ENCODE measurements at places on chromosomes 12 and 14.

DNA sequence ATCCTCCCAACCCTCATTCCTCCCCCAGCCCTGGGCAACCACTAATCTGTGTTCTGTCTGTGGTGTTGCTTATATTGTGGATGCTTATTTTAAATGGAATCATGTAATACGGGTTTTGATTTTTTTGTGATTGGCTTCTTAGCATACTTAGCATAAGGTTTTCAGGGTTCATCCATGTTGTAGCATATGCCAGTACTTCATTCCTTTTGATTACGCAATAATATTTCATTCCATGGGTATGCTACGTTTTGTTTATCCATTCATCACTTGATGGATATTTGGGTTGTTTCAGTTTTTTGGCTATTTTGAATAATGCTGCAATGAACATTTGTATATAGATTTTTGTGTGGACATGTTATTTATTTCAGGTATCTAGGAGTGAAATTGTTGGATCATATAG lies 82.9 kb downstream of the TSPAN9 start:
- DNase-seq, result no peak

DNA sequence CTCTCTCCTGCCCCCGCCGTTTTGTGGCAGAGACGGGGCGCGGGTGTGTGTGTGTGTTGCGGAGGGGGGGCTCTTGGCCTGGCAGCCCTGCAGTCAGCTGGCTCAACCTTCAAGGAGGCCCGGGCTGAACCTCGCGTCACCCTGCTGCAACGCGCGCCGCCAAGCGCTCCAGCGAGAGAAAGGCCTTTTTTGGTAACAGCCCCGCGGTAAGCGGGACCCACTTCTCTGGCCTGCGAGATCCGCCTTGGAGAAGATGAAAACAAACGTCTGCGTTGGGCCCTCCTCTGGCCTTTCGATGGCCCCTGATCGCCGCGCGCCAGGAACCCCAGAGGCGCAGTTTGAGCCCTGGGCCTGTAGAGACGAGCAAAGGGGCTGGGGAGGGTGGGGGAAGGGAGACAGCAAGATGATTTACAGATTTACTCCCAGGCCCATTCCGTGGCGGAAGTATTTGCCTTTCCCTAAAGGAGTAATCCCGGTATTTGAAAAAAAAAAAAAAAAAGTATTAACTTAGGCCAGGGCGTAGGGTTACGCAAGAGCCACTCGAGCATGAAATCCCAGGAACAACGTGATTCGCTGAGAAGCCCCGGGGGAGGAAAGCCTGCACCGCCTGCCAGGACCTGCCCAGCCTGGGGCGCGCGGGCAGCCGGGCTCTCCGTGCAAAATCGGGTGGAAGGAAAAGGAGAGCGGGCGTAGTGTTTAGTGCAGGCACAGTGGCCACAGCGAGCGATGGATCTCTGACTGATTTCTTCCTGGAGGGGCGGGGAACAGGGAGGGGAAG lies 4.5 kb upstream of the IRF2BPL start:
- DNase-seq, result peak; percentile 59

- DNase-seq, result no peak
These were observed 1123.6 kb upstream of the SEL1L start for GRCh38 chr14:82657186-82657675.

- peak; percentile 28 for DNase-seq
These were observed 530 bp downstream of the APAF1 start for GRCh38 chr12:98645572-98646067.

GRCh38 chr12:121781998-121782979 lies 11.2 kb downstream of the RHOF start:
- peak; percentile 34 for DNase-seq

GRCh38 chr12:51622564-51622963 lies 31.5 kb downstream of the SCN8A start:
- no peak for DNase-seq

- peak; percentile 40 for DNase-seq
These were observed 4.5 kb upstream of the GMFB start for GRCh38 chr14:54493293-54493692.

- DNase-seq, result peak; percentile 97
These were observed at the start of gene ERGIC2 for GRCh38 chr12:29380536-29381523. Gene ERGIC2 (minus strand): TSS chr12:29381172. CDS start chr12:29371633, 9,539 bp downstream.

GRCh38 chr14:103140316-103141109 lies 17.3 kb downstream of the TNFAIP2 start:
- no peak for DNase-seq

DNA sequence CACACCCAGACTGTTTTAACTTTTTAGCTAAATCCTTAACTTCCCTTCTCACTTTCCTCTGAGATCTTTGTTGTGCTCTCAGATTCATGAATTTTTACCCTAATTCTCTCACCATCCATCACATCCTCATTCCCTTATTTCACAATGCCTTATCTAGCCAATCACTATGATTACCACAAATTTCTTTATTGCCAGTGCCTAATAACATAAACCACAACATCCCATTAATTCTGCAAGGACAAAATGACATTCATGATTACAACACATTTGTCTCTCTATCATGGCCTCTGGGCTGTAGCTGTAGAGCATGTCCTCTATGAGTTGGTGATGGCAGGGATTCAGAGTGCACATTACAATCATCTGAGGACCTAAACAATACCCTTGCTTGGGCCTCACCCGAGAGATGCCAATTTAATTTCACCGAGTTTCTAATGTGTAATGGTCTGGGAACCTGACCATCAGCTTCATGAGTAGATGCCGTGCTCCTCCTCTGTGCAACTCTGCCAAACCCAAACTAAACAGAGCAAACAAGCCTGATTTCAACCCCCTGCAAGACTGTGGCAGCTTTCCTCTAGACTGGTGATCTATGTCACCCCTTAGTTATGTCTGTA lies 99.3 kb downstream of the SPTSSA start:
- no peak for DNase-seq

GRCh38 chr12:43336962-43337555 lies 214.9 kb downstream of the ADAMTS20 start:
- DNase-seq, result no peak

GRCh38 chr12:41402801-41403200 lies 214.7 kb downstream of the PDZRN4 start:
- DNase-seq, result no peak

GRCh38 chr12:108302016-108302402 lies 37.1 kb downstream of the CMKLR1 start:
- no peak for DNase-seq

- no peak for DNase-seq
These were observed 41.9 kb downstream of the TTC7B start for GRCh38 chr14:90774316-90774715.

DNA sequence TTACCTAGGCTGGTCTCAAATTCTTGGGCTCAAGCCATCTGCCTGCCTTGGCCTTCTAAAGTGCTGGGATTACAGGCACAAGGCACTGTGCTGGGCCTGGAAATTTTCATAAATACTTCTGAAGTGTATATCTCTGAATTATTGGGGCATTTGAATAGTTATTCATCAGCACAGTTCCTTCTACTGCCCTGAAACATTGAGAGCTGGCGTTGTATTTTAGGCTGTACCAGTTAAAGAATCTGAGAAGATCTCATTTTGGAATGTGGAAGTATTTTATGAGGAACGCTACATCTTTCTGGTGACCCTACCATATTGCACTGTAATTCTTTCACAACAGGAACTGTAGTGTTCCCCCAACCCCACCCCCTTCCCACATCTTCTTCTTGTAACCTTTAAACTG lies 349.0 kb upstream of the RGS6 start:
- DNase-seq, result peak; percentile 8

DNA sequence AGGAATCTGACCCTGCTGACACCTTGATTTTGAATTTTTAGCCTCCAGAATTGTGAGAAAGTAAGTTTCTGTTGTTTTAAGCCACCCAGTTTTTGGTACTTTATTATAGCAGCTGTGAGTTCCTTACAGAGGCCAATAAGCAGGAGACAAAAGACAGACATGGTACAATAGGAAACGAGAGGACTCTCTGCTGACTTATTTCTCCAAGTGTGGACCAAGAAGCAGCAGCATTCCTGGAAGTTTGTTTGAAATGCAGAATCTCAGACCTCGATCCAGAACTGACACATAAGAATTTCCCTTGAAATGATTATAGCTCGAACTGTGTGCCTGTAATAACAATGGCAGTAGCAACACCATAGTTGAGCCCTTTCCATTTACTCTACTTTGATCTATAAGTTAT lies 31.9 kb upstream of the LUM start:
- no peak for DNase-seq

- no peak for DNase-seq
These were observed 21.3 kb upstream of the BCDIN3D start for GRCh38 chr12:49863946-49864797.

- DNase-seq, result no peak
These were observed 636.4 kb downstream of the SLC6A15 start for GRCh38 chr12:84276215-84276614.

- no peak for DNase-seq
These were observed 15.1 kb downstream of the TUNAR start for GRCh38 chr14:95891742-95892141.

GRCh38 chr12:27820564-27820963 lies 40.5 kb upstream of the MANSC4 start:
- no peak for DNase-seq

DNA sequence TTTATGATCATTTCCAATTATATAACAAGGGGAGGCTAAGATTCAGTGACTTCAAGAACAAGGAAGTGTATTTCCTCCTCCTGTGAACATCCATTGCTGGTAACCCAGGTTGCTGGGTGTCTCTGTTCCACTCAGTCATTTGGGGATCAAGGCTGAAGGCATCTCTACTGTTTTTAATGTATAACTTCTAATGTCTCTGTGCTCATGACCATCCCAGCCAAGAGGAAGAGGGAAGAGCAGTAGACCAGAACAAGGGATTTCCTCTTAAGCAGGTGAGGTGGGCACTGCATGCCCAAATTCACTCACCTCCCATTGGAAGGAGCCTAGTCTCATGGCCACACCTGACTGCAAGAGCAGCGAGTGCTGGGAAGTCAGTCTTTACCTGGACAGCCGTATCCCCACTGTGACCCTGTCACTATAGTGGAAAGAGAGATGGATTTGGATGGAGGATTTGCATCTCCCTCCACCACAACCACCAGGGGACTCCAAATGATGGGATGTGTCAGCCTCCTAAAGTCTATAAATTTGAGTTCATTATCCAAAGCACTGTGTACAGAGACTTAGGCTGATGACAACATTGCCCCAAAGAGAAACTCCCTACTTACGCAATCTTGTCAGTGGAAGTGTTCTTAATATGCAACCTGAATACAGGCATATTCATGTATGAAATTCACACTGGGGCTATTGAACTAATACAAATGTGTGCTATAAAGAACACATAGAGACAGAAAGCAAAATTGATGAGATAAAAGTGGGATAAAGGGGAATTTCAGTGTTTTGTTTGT lies 368.7 kb downstream of the TMEM132D start:
- DNase-seq, result no peak
